ENCODE measurements at places on chromosomes 12 and 14.

- peak; percentile 43 for DNase-seq
These were observed 120.1 kb upstream of the MAX start for GRCh38 chr14:65222440-65222858.

- no peak for DNase-seq
These were observed 297.1 kb downstream of the PDZRN4 start for GRCh38 chr12:41485203-41485602.

- DNase-seq = no peak
These were observed 20.6 kb downstream of the PIK3C2G start for GRCh38 chr12:18281941-18282340.

- DNase-seq = no peak
These were observed 42.3 kb upstream of the EVL start for GRCh38 chr14:100022772-100023451.

GRCh38 chr14:70981000-70981952, 74.0 kb downstream of the PCNX1 start:
- no peak for DNase-seq

- DNase-seq = no peak
These were observed 939 bp downstream of the NPC2 start for GRCh38 chr14:74491956-74492775.

DNA sequence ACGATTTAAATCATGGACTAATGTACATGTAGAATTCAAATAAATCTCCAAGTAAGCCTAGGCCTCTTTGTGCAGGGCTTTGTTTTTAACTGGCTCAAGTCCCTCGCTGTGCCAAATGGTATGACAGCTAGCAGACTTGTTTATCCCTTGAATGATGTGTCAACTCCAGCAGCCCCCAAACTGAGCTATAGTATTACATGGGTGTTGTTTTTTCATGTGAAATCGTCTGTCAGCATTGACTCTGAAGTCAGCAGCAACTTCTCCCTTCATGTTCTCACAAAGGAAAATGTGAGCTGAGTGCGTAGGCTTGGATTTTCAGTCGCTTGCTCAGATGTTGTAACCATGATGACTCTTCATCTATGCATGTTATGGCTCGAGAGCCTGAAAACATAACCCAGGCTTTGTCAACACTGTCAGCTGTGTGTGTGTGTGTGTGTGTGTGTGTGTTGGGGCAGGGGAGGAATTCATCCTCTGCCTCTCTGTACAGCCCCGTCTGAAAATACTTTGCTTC, 73.3 kb downstream of the PTHLH start:
- no peak for DNase-seq

GRCh38 chr14:72401632-72402376, 469.6 kb downstream of the RGS6 start:
- DNase-seq = no peak

GRCh38 chr12:52907092-52907810, 2.4 kb upstream of the KRT8 start:
- DNase-seq = no peak

DNA sequence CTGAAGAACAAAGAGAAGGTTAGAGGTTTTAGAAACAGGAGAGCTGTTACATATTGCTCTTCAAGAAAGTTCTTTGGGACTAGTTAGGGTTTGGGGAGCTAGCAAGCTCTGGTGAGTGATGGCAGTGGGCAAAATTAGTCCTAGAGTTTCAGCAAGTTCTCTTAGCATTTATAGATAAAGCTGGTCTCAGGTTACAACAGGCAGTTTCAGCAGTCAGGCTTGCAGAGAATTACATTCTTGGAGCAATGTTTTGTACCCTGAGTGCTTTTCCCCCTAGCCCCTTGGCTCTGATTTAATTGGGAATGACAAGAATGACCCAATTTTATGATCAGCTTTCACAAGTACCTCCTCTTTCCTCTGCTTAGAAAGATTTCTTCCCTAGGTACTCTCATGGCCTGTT, 21.4 kb upstream of the EID3 start:
- no peak for DNase-seq

- DNase-seq = no peak
These were observed 663 bp upstream of the SNAPC1 start for GRCh38 chr14:61761557-61761956.

- DNase-seq = no peak
These were observed 575 bp downstream of the L2HGDH start for GRCh38 chr14:50311337-50311971.

- no peak for DNase-seq
These were observed 3.3 kb downstream of the FGD6 start for GRCh38 chr12:95213928-95214327.

GRCh38 chr14:22088614-22089342, 415.2 kb upstream of the OR4E1 start:
- DNase-seq = no peak

GRCh38 chr14:75361751-75362433, 65.9 kb upstream of the JDP2 start:
- no peak for DNase-seq

DNA sequence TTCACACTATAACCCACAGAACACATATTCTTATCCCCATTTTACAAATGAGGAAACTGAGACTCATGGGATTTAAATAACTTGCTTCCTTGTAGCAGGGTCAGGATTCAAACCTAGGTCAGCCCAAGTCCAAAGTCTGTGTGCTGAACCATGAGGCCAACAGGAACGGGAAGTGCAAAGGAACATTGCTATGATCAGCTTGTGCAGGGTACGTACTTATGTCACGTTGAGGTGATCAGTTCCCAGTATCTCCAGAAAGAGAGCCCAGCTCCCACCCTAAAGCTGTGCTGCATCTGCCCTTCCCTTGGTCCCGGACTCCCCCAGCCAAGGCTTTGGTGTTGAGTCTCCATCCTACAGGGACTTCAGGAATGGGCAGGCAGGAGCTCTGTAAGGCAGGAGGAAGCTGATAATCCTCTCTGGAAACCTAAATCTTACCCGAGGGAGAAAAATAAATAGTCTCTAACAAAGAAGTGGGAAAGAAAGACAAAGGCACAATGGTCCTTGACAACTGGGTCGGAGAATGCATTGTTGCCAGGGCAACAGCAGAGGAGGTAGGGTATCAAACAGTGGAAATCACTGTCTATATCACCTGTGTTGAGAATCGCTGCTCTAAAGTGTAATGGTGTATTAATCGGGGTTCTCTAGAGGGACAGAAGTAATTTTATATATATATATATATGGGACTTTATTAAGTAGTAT, 82.5 kb upstream of the FICD start:
- no peak for DNase-seq

- no peak for DNase-seq
These were observed 35.4 kb downstream of the SRRM4 start for GRCh38 chr12:119016715-119017114.

- no peak for DNase-seq
These were observed 747 bp downstream of the HSPB8 start for GRCh38 chr12:119179335-119180021.

DNA sequence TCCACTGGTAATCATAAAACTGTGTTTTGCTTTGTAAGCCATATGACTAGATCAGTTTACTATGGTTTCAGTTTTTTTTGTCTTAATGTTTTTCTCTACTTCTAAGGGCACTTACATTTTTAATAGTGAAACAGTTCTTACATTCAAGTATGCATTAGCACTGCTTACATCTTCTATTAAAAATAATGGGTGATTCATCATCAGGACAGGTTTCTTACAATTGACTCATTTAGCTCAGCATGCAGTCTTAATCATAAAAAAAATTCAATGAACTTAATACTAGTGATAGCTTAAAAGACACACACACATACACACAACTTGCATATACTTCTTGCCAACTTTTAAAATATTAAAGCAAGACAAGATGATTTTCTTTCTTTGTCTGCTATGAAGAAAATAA, 845.7 kb upstream of the USP15 start:
- no peak for DNase-seq

DNA sequence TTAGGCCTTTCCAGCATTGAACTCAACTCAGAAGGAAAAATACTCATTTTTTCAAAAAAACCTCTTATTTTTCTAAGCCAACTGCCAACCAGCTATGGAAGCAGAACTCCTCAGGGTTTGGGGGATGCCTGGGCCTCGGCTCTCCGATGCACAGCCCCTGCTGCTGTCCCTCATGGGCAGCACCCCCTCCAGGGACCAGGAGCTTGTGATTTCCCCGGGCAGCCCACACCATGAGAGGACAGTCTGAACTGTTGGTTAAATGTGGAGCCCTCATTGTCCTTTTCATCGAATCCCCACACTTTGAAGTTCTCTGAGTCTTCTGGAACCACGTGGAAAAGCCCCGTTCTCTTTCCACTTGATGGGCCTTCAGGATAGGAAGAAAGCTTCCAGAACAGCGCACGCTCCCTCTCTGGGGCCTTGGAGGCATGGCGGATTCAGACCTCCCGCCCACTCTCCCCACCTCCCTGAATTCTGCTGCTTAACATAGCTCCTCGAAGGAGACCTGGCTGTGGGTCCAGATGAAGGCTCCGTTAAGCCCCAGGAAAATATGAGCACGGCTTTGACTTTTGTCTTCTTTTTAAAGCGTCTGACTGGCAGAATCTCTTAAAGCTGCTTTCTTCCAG, 156.6 kb downstream of the CALM1 start:
- no peak for DNase-seq

GRCh38 chr14:25049568-25050268, at the start of gene STXBP6:
STXBP6 (minus strand) TSS chr14:25050147; CDS start chr14:24974818, 75,329 bp downstream.
- no peak for DNase-seq

GRCh38 chr14:36271939-36272907, 48.2 kb downstream of the MBIP start:
- DNase-seq = peak; percentile 1

GRCh38 chr12:111409780-111410430, 4.2 kb downstream of the SH2B3 start:
- DNase-seq = no peak

GRCh38 chr14:29126361-29126760, 359.8 kb downstream of the FOXG1 start:
- no peak for DNase-seq

DNA sequence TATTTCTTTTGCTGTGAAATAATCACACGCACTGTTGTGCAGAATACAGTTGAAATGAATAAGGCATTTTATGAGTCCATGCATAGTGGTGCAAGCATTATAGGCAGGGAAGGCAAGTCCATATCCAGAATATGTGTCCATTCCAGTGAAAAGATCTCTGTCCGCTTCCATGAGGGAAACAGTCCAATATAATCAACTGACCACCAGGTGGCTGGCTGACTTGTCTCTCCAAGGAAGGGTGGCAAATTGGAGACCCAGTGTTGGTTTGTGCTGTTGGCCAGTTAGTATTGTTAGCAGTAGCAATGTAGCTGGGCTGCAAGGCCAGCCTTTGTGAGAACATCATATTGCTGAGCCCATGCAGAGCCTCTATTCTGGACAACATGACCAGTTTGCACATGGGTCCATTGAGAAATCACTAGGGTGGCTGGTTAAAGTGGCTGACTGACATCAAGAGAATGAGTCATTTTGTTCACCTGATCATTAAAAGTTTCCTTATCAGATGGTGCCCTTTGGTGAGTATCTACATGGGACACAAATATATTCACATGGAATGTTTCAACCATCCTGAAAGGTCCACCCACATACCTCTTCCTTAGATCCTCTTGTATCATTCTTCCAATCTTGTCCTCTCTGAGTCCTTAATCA, 17.3 kb upstream of the YAF2 start:
- DNase-seq = no peak

- no peak for DNase-seq
These were observed 206.2 kb downstream of the PELI2 start for GRCh38 chr14:56324454-56324853.

DNA sequence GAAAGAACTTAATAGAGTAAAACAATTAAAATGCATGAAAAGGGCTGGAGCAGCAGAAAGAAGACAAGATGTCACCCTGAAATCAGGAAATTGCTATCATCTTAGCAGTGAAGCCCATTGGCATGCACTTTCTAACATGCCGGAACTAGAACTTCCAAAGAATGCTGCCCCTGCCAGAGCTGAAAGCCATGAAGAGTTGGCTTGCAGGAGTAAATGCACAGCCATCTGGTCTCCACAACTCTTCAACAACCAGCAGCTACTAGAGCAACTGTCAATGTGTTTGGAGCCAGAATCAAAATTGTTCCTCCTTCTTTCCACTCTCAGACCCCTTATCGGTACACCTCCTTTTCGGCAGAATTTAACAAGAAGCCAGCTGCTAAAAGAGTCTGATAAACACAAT, 414.1 kb downstream of the KCNH5 start:
- no peak for DNase-seq

GRCh38 chr14:54120260-54120659, 163.6 kb upstream of the BMP4 start:
- no peak for DNase-seq

GRCh38 chr14:52259434-52259833, 8.1 kb upstream of the PTGDR start:
- DNase-seq = no peak

DNA sequence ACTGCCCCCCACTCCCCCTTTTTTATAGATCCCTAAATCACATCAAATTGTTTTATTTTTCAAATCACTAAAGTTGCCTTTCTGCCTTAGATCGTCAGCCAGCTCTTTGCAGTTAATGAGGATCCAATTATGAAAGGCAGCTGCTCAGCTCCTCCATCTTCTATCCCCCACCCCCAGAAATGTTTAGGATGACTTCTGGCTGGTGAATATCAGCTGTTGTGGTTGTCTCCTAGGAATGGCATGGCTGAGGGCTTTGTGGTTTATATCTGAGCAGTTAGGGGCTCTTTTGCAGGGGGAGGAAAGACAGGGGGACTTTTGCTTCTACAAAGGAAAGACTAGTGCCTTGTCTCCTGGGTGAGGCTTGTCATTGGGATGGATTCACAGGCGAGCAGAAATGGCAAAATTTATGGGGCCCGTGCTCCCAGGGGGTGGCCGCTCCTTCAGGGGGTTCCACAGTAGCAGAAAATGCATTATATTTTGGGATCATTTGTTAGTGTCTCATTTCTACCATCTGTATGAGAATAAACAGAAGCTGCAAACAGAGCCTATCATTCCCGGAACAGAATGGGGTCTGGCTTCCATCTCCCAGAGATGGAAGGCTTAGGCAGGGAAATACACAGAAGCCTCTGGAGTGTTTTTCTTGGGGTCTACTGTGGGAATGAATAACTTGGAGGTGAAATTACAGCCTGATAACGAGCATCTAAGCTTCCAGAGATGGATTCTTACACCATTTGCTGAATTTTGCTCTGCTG, 6.5 kb downstream of the JDP2 start:
- DNase-seq = no peak

DNA sequence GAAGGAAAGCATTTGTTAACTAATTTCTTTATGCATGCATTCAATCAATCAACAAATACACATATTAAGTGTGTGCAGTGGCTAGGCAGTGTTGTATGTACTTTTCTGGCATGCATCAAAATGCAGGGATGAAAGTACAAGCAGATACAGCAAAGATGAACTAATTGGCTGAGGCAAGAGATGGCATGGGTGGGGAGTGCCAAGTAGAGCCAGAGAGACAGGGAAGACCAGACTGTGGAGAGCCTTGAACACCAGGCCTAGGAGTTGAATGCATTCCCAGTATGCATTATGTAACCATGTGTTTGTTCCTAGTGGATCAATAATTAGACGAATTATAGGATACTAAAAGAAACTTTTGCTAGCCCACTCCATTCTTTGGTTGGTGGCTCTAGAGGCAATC, 17.3 kb upstream of the LMNTD1 start:
- no peak for DNase-seq

- no peak for DNase-seq
These were observed 93.6 kb downstream of the OTX2 start for GRCh38 chr14:56716705-56717104.
